ENCODE measurements at places on chromosomes 11 and 22.

GRCh38 chr11:61121192-61121831 is 19.0 kb downstream of the CD5 start:
- no peak for DNase-seq

GRCh38 chr22:35409783-35410662 is 10.1 kb downstream of the MCM5 start:
- no peak for DNase-seq

GRCh38 chr11:6111673-6112072 is 4.2 kb downstream of the OR56B4 start:
- no peak for DNase-seq

GRCh38 chr11:121889931-121890330 is 226.1 kb downstream of the BLID start:
- DNase-seq: no peak

- DNase-seq: no peak
Measured at GRCh38 chr11:83159902-83160865, 3.3 kb downstream of the PCF11 start.

- no peak for DNase-seq
Measured at GRCh38 chr22:32341122-32341740, 16.4 kb upstream of the RFPL3 start.

GRCh38 chr11:120013325-120014250 is 124.3 kb downstream of the TRIM29 start:
- no peak for DNase-seq

GRCh38 chr11:30758946-30759504 is 172.9 kb upstream of the MPPED2 start:
- no peak for DNase-seq

DNA sequence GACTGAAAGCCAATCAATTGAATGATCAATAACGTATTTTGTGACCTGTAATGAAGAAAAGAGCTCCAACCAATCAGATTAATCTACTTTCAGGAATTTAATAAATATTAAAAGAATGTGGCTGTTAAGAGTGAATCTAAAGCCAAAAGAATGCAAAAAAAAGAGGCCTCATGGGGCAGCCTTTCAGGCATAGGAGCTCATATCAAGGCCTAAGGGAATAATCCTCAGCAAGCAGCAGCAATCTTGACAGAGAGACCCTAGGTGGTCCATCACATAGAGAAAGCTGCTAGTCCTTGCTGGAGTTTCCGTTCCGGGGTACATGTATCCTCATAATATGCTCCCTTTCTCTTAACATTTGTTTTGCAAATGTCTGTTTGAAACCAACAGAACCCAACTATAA is 313.1 kb upstream of the PITPNB start:
- DNase-seq: no peak

GRCh38 chr22:46657996-46658947 is 38.1 kb downstream of the GRAMD4 start:
- DNase-seq: no peak

- DNase-seq: no peak
Measured at GRCh38 chr11:34267417-34267816, 90.4 kb downstream of the ABTB2 start.

- DNase-seq: no peak
Measured at GRCh38 chr11:92251980-92252379, 27.4 kb downstream of the FAT3 start.

GRCh38 chr11:130213979-130214281 is 54.3 kb downstream of the ST14 start:
- DNase-seq: no peak

DNA sequence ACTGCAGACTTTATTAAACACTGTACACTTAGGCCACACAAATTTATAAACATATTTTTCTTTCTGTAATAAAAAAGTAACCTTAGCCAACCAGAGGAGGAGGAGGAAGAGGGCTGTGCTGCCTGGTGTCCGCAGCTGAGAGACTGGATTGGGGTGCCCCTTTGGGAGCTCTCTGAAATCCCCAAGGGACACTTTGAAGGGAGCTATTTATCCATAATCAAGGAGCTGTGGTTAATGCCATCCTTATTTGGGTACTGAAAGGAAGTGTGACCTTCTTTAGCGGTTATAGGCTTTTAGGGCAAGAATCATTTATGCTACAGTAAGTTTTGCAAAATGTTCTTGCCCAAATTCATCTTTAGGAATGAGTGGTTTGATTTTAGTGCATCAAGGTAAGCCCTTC is 125.8 kb downstream of the RASSF10 start:
- DNase-seq: no peak

- DNase-seq: no peak
Measured at GRCh38 chr11:128733440-128734102, 39.7 kb downstream of the FLI1 start.

GRCh38 chr11:134691985-134692384 is 279.9 kb upstream of the B3GAT1 start:
- DNase-seq: no peak

GRCh38 chr11:9626496-9627394 is 37.1 kb upstream of the SWAP70 start:
- DNase-seq: no peak

DNA sequence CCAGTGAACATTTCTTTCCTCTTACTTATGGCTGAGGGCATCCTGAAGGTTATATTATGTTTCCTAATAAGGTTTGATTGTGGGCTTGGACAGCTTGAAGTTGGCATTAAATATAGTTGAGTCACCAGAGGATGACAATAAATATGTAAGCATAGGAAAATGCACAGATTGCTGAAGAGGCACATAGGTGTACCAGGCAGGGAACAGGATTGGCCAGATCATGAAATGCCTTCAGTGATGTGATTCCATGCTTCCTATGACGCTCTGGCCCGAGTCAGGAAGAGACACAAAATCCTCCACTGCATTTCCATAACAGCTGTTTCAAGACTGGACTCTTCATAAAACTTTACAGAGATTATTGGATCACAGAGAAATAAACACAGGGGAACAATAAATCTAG is 41.4 kb upstream of the SYN3 start:
- DNase-seq: no peak

- no peak for DNase-seq
Measured at GRCh38 chr22:46373921-46374662, 38.6 kb downstream of the TRMU start.
